Kidney (tissue), 22 donors: ENCODE measurements at places on chromosomes 1 and 21.

GRCh38 chr1:220828950-220829586 is 42.4 kb downstream of the MTARC1 start:
- DNase-seq: no peak

DNA sequence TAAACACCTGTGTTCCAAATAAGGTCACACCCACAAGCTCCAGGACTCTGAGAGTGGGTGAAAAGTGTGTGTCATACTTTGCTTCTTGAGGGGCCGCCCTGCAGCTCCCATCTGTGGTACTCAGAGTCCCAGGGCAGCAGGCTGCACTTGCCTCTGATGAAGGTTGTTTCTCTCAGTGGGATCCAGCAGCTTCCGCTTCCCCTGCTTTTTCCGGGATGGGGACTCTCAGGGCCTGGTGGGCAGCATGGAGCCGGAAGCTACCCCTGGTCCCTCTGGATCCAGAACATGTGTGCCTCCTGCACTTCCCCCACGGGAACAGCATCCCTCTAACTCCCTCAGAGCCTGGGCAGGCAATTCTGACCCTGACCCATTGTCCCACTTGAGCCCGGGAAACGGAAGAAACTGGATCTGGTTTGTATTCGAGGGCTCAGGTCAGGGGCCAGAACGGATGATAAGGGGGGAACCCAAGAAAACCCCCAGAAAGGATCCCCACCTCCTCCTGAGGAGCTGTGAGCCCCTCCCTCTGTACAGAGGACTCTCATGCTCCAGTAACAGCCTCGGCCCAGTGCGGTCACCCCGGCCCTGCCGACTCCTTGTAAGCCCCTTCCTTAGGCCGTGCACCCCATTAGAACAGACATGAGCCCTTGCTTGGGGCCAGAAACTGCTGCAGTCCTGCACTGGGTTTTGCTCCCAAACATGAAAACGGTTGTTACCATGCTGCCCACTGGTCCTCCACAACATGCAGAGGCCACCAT is 189.5 kb upstream of the C1orf174 start:
- no peak for DNase-seq

DNA sequence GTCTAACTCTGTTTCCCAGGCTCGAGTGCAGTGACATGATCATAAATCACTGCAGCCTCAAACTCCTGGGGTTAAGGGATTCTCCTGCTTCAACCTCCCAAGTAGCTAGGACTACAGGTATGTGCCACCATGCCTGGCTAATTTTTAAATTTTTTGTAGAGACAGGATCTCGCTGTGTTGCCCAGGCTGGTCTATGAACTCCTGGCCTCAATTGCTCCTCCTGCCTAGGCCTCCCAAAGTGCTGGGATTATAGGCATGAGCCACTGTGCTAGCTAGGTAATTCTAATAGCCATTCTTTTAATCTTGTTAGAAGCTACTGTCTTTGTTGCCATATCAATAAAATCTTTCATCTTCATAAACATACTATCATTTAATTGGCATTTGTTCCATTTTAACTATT is 13.8 kb upstream of the MAST2 start:
- no peak for DNase-seq

DNA sequence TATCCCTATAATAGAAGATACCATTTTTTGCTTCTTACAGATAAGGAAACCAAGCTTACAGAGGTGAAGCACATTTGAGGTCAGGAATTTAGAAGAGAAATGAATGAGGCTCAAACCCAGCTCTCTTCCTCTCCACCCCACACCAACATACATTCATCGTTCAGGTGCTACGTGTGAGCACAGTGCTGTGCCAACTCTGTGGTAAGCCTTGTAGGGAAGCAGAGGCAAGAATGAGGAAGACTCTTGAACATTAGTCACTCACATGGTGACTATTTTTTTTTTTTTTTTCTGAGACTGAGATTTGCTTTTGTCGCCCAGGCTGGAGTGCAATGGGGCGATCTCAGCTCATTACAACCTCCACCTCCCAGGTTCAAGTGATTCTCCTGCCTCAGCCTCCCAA is 314.0 kb downstream of the NTNG1 start:
- no peak for DNase-seq

GRCh38 chr1:66000033-66000637 is 207.4 kb downstream of the PDE4B start:
- no peak for DNase-seq

DNA sequence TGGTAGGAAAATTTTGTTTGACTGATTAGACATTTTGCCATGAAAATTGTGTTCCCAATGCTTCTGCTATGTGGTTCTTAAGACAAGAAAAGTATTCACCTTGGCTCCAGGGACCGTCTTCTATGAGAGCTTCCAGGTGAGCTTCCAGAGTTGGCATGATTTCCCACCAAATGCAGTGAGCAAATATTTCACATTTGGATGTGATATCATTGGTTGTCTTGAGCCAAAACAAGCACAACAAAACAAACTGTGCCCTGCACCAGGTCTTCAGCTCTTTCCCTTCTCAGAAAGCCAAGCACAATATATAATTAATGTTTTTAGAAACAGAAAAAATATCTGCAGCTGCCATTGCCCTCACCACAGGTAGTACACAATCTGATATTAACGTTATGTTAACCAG is 1009.0 kb downstream of the PLA2G4A start:
- DNase-seq: no peak

GRCh38 chr1:196890668-196891067 is 2.8 kb downstream of the CFHR4 start:
- no peak for DNase-seq

GRCh38 chr1:210978974-210979354 is 155.0 kb downstream of the KCNH1 start:
- no peak for DNase-seq

GRCh38 chr21:36965720-36966065 is 776 bp downstream of the HLCS start:
- DNase-seq: no peak

GRCh38 chr1:171310661-171311087 is 3.3 kb upstream of the FMO4 start:
- no peak for DNase-seq

DNA sequence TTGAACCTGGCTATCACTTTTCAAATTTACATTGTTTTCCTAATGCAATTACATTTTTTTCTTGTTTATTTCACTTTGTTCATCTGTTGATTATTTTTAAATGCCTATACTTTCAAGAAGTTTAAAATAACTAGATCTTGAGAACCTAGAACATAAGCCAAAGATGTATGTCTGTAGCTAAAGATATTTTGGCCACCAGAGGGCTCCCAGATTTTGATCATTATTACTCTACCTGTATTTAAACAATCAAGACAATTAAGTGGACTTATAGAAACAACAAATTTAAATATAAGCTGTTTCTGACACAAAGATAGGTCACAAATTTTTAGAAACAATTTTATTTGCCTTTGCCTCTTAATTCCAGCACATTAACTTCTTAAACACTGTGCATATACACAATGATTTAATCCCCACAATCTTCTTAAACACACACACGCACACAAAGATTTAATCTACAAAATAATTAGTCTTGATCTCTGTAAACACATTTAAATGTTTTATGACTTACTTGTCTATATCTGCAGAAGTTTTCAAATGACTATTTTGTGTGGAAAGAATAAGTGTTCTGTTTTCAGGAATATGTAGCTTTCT is 380.0 kb downstream of the DSCAM start:
- no peak for DNase-seq

DNA sequence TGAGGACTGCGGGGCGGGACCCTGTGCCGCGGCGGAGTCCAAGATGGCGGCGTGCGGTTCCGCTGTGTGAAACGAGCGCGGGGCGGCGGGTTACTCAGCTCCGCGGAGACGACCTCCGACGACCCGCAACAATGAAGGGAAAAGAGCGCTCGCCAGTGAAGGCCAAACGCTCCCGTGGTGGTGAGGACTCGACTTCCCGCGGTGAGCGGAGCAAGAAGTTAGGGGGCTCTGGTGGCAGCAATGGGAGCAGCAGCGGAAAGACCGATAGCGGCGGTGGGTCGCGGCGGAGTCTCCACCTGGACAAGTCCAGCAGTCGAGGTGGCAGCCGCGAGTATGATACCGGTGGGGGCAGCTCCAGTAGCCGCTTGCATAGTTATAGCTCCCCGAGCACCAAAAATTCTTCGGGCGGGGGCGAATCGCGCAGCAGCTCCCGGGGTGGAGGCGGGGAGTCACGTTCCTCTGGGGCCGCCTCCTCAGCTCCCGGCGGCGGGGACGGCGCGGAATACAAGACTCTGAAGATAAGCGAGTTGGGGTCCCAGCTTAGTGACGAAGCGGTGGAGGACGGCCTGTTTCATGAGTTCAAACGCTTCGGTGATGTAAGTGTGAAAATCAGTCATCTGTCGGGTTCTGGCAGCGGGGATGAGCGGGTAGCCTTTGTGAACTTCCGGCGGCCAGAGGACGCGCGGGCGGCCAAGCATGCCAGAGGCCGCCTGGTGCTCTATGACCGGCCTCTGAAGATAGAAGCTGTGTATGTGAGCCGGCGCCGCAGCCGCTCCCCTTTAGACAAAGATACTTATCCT is 430 bp downstream of the RBM15 start:
- no peak for DNase-seq

DNA sequence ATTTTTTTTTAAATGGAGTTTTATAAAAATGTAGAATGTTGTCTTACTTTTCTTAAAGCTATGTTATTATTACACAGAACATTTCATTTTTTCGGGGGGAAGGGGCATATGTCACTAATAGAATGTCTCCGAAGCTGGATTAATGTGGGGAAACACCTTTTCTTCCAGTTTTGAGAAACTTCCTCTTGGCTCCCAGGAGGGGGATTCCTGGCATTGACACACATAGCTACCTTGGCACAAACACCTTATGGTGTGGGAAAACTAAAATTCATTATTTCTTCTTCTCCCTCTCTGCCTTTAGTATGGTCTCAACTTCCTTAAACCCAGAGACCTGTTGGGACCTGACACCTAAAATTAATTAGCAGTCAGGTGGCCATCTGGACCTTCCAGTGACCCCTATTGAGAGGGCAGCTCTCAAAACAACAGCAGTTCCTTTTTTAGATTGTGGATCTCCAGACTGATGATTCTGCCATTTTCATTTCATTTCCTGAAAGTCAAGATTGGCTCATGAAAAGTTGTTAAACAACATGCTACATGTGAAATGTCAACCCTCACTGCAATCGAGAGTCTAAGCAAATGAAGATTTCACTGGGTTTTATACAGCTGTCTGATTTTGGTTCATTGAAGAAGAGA is 70.1 kb upstream of the EDEM3 start:
- no peak for DNase-seq

DNA sequence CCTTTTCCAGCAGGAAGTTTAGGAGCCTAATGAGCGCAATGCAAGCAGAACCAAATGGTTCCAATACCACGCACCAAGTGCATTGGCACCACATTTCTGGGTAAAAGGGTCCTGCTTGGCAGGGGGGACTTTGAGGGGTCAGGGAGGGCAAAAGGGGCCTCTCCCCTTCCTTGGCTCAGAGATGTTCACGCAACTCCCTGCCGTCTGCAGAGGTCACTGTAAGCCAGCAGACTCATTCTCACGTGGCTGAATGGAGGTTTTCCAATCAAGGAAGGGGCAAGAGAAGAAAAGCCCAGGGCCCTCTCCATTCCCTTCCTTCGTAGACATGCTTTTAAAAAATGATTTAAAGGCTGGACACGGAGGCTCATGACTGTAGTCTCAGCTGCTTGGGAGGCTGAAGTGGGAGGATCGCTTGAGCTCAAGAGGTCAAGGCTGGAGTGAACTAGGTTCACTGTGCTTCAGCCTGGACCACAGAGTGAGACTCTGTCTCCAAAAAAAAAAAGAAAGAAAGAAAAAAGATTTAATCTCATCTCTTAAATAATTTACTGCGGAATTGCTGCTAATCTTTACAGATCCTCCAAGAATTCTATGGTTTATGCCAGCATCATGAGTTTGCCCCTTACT is 80.3 kb downstream of the RUNX3 start:
- DNase-seq: no peak

- DNase-seq: no peak
Measured at GRCh38 chr1:8473891-8474300, 156.0 kb downstream of the SLC45A1 start.

DNA sequence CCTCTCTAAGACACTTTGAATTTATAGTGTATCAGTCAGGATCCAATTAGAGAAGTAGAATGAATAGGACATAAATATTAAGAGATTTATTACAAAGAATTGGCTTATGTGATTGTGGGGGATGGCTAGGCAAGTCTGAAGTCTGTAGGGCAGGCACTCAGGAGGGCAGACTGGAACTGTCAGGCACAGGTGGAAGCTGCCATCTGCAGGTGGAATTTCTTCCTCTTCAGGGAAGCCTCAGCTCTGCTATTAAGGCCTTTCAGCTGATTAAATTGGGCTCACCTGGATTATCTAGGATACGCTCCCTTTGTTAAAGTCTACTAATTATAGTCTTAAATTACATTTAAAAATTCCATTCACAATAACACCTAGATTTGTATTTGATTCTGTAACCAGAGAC is 92.0 kb upstream of the HAO2 start:
- DNase-seq: no peak

GRCh38 chr1:152024223-152024622 is 12.6 kb downstream of the S100A11 start:
- DNase-seq: no peak

DNA sequence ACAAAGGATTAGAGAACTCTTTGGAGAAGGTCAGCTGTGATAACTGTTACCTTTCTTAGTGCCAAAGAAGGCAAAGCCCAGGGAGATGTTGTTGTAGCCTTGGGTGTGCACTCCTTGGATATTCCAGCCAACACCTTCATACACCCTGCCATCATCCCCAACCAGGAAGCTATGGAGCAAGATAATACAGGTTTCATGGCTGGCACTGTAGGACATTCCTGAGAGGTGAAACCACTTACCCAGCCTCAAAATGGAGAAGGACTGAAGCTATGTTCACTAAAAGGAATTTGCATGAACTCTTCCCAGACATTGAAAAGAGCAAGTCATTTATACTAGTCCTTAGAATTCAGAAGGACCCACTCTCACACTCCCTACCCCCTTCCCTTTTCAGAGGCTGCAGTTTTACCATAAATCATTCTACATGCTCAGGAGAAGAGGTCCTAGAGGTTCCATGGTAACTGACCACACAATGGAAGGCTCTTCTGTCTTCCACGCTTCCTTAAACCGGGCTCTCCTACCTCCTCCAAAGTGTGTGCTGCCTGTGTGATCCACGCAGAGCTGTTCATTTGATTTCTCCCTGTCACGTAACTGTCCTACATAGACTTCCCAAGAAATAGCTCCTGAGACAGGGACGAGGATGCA is 5.5 kb downstream of the PGLYRP4 start:
- DNase-seq: no peak

DNA sequence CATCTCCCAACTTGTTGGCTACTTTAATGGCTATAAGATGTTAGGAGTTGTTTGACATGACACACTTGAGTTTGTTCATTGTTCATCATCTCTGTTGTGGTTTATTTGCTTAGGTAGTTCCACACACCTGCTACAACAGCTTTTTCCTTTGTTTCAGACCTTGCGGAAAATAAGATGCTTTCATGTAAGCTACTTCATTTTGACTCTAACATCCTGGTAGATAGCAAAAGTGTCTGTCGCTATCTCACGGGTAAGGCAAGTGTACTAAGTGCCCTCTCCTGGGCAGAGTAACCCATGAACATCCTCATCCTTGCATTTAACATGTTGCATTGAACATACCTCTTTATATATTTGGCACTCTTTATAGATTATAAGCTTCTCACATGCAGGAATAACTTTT is 1.6 kb upstream of the OR10T2 start:
- DNase-seq: no peak
